T-helper 1 cell (primary cell): ENCODE measurements at places on chromosomes 7 and 10.

DNA sequence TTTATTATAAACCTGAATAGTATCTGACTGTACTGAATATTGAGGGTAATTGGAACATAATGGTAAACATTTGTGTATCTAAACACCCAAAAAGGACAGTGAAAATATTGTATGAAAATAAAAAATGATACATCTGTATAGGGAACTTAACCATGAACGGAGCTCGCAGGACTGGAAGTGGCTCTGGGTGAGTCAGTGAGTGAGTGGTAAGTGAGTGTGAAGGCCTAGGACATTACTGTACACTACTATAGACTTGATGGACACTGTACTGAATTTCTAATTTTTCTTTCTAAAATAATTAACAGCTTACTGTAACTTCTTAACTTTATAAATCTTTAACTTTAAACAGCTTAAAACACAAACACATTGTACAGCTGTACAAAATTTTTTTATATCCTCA is 454.5 kb upstream of the FZD8 start:
- DNase-seq = no peak

DNA sequence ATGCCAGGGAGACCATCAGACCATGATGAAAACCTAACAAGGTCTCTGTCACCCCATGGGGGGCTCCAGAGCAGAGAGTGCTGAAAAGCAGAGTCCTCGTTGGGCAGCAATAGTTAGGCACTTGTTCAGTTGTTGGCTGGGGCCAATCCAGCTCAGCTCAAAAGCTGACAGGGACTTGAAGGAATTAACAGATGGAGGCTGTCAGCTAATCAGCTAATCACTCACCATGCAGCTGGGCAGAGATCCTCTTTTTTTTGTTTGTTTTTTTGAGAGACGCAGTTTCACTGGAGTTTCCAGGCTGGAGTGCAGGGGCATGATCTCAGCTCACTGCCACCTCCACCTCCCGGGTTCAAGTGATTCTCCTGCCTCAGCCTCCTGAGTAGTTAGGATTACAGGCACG is 18.1 kb downstream of the CEP55 start:
- DNase-seq = no peak

- peak; percentile 12 for DNase-seq
Observed at GRCh38 chr7:90708841-90709317, 112.8 kb downstream of the CDK14 start.

GRCh38 chr7:151684408-151685175 is 164.9 kb upstream of the RHEB start:
- no peak for DNase-seq

DNA sequence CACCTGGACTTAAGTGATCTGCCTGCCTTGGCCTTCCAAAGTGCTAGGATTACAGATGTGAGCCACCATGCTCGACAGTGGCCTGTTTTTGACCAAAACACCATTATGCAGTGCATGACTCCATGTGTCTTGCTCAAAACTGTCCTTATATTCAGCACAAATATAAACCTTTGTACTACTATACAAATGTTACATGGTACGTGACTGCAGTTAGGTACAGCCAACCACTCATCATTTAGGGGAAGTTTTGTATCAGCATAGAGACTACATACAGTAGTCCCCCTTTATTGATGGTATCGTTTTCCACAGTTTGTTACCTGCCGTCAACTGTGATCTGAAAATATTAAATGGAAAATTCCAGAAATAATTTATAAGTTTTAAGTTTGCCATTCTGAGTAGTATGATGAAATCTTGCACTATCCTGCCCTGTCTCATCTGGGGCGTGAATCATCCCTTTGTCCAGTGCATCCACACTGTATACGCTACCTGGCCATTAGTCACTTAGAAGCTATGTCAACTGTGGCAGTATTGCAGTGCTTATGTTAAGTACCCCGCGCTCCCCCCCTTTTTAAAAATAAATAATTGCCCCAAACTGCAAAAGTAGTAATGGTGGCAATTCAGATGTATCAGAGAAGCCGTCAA is 23.3 kb upstream of the ZNF282 start:
- DNase-seq = no peak

- no peak for DNase-seq
Observed at GRCh38 chr10:17092216-17092944, 37.2 kb downstream of the CUBN start.

GRCh38 chr7:3893789-3894153 is 592.7 kb downstream of the SDK1 start:
- no peak for DNase-seq

- no peak for DNase-seq
Observed at GRCh38 chr10:67808704-67809103, 29.3 kb downstream of the DNAJC12 start.

- no peak for DNase-seq
Observed at GRCh38 chr10:112526139-112526538, 79.1 kb downstream of the VTI1A start.

- no peak for DNase-seq
Observed at GRCh38 chr7:131895541-131896164, 339.2 kb upstream of the PODXL start.

- no peak for DNase-seq
Observed at GRCh38 chr7:104973227-104973626, 40.8 kb upstream of the KMT2E start.

DNA sequence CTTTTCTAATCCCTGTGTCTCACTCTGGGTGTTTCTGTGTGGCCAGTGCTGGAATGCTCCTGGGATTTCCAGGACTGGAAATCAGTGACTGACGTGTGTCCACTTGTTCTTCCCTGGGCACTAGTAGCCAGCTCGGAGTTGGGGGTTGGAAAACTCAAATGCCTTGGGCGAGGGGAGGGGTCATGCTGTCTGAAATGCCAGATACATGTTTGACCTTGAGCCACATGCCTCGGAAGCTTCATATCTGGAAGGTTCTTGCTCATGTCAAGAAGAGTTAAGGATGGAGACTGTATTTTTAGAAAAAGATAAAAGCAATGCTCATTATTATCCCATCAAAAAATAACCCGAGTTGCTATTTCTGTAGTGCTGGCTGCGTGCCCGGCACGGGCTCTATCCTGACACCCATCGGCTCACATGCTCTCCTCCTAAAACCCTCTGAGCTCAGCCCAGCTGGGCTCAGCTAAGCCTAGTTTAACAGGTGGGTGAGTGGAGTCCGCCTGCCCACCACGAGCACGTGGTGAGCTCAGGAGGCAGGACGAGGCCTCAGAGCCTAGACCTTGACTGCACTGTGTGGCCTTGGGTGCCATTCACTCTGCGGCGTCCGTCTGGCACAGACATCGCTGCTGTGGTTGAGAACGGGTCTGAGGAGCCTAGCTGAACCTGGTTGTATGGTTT is 6.4 kb downstream of the DPYSL4 start:
- no peak for DNase-seq

- DNase-seq = no peak
Observed at GRCh38 chr7:128116740-128117139, 85.5 kb upstream of the LRRC4 start.

GRCh38 chr7:66296001-66296521 is 90.9 kb downstream of the TPST1 start:
- DNase-seq = no peak

GRCh38 chr7:36851382-36851781 is 127.1 kb upstream of the AOAH start:
- DNase-seq = no peak

GRCh38 chr10:92737484-92737883 is 47.7 kb downstream of the HHEX start:
- DNase-seq = no peak

- peak; percentile 65 for DNase-seq
Observed at GRCh38 chr7:2645274-2645868, 13.6 kb downstream of the TTYH3 start.

- no peak for DNase-seq
Observed at GRCh38 chr7:29315122-29315891, 120.7 kb downstream of the CHN2 start.

GRCh38 chr7:25469669-25470068 is 241.4 kb upstream of the NPVF start:
- no peak for DNase-seq

- no peak for DNase-seq
Observed at GRCh38 chr10:78165172-78165571, 131.5 kb downstream of the RPS24 start.

DNA sequence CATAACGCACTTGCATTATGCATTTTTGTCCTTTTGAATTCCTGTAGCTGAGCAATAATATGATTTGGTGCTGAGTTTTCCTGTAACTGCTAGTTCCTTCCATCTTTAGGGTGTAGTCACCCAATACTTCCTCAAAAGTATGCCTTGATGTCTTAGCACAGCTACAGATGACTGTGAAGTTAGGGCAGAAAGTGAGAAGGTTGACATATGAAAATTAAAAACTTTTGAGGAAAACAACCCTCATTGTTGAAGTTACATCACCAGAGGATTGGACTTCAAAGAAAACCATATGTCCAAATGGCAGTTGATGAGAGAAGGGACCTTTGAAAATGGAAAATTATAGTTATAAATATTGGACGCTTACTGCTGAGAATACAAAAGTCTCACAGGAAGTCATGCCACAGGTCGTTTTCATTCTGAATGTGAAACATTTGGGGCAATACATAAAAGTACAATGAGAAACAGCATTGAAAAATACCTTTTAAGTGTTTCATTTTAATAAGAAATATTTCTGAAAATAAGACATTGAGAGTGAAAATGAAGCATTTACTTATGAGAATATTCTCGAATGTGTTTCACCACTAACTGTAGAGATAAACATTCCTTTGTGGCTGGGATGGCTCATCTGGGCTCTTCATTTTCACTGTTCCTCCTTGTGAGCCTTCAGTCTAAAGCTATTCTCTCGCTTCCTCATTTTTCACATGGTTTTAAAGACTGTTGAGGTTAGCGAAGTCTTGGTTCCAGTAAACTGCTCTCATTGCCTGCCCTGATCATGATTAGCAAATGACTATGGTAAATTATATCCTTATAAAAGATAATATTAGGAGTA is 61.4 kb upstream of the NME8 start:
- DNase-seq = peak; percentile 41

GRCh38 chr10:48554246-48554645 is 50.6 kb downstream of the ARHGAP22 start:
- DNase-seq = no peak

GRCh38 chr7:55377162-55377817 is 12.2 kb downstream of the LANCL2 start:
- DNase-seq = no peak

GRCh38 chr7:101792051-101792681 is 25.3 kb upstream of the CUX1 start:
- DNase-seq = no peak

DNA sequence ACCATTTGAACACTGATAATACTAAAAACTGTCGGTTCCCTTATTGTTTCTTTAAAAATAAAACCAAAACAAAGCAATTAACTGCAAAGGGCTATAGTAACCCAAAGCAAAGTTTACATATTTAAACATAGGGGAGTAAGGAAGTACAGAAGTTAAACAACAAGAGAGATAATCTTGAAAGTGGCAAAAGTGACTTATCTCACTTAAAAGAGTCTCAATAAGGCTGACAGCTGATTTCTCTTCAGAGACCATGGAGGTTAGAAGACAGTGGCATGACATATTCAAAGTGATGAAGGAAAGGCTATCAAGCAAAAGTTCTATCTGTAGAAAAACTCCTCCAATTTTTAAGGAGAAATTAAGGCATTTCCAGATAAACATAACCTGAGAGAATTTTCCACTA is 233.5 kb upstream of the HDAC9 start:
- DNase-seq = no peak

- DNase-seq = no peak
Observed at GRCh38 chr7:111383133-111383532, 179.2 kb downstream of the IMMP2L start.

- DNase-seq = no peak
Observed at GRCh38 chr10:112525200-112525599, 78.2 kb downstream of the VTI1A start.
